ENCODE measurements at places on chromosomes 12 and 14. TPM values are rescaled to one million over a fixed set of nuclear protein-coding genes. Genes with fewer than 3 reads are reported as not detected.

Gene ABHD12B
- 3.0 TPM for polyA plus RNA-seq

Gene UBE2N
- polyA plus RNA-seq, result 368 TPM

Gene LRFN5
- polyA plus RNA-seq, result 2.4 TPM

Gene FITM1
- polyA plus RNA-seq, result 3.7 TPM

Gene FBXO34
- 62.1 TPM for polyA plus RNA-seq

Gene RNU4-1
- polyA plus RNA-seq, result not detected

Gene SCN8A
- 4.8 TPM for polyA plus RNA-seq

Gene MYH6
- polyA plus RNA-seq, result 0.44 TPM

Gene RDH11
- polyA plus RNA-seq, result 63.2 TPM

DNA sequence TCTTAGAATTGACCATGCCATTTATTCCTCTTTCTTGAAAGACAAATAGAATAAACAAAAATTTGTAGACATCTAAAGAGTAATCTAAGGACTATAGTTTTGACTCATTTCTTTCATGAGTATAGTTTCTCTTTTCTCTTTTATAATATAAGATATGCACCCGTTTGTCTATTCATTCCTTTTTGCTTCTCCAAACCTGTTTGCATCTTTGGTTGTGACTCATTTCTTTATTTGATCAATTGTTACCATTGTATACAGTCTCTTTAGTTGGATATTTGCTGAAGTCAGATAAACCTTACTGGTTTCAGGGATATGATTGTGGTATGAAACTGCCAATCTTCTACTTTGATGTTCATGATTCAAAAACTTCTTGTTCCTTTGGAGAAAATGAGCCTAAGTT lies 268.7 kb downstream of the FBXL14 start:
- H3K4me1 ChIP-seq, result no peaks in the 10 kb centered on the region
- H3K4me3 ChIP-seq, result no peak overlapping the region
- no peak overlapping the region for H3K27ac ChIP-seq
- no peaks in the 10 kb centered on the region for H3K36me3 ChIP-seq
- DNase-seq, result no peak

DNA sequence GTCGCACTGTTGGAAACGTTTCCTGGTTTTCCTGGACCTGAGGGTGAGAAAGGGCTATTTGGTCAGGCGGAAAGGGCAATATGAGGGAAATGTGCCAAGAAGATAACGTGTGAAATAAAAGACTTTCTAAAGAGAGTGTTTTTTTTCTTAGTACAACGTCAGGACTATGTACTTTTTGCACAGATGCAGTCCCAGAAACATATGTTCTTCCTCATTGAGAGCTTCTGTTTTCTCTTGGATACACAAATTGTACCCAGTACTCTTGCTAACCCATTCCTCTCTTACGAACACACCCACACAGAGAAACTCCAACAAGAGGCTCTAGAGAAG lies 669 bp upstream of the PKP2 start:
- H3K36me3 ChIP-seq, result no peaks in the 10 kb centered on the region
- peaks cover 13% of the 10 kb centered on the region for H3K4me1 ChIP-seq
- H3K4me3 ChIP-seq, result peak overlapping the region; percentile 75
- no peaks in the 10 kb centered on the region for H3K27me3 ChIP-seq
- no peak for DNase-seq
- H3K27ac ChIP-seq, result peak overlapping the region; percentile 65

GRCh38 chr12:38934686-38935085 lies 29.3 kb upstream of the CPNE8 start:
- H3K36me3 ChIP-seq, result no peaks in the 10 kb centered on the region
- no peak overlapping the region for H3K27ac ChIP-seq
- H3K4me3 ChIP-seq, result no peak overlapping the region
- DNase-seq, result no peak
- no peaks in the 10 kb centered on the region for H3K4me1 ChIP-seq

GRCh38 chr12:124109760-124110159 lies 136.7 kb downstream of the ZNF664 start:
- H3K36me3 ChIP-seq, result no peaks in the 10 kb centered on the region
- H3K27ac ChIP-seq, result no peak overlapping the region
- DNase-seq, result peak; percentile 69
- H3K4me1 ChIP-seq, result no peaks in the 10 kb centered on the region

- H3K4me1 ChIP-seq, result peaks cover 9% of the 10 kb centered on the region
- no peak overlapping the region for H3K27ac ChIP-seq
- H3K4me3 ChIP-seq, result no peak overlapping the region
- peak; percentile 33 for DNase-seq
- no peaks in the 10 kb centered on the region for H3K36me3 ChIP-seq
Observed at GRCh38 chr14:52333823-52334657, 19.9 kb downstream of the PTGER2 start.

DNA sequence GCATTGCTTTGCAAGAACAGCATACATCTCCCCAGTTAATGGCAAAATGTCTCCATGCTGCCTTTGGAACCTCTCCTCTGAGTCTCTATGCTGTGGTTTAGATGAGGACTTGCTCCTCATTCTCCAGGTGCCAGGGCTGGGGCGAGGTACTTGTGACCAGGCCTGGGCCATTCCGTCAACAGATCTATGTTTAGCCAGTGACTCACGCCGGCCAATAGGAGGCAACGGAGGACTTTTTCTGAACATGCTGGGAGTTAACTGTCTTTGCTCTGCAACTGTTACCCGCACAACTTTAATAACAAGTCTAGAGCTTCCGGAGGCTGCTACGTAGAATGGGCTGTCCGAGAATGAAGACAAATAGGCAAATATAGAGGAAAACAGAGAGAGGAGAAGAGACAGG lies 214.2 kb downstream of the GLT1D1 start:
- no peaks in the 10 kb centered on the region for H3K27me3 ChIP-seq
- no peaks in the 10 kb centered on the region for H3K36me3 ChIP-seq
- no peak for DNase-seq
- H3K4me3 ChIP-seq, result no peak overlapping the region
- no peaks in the 10 kb centered on the region for H3K4me1 ChIP-seq
- H3K27ac ChIP-seq, result no peak overlapping the region

DNA sequence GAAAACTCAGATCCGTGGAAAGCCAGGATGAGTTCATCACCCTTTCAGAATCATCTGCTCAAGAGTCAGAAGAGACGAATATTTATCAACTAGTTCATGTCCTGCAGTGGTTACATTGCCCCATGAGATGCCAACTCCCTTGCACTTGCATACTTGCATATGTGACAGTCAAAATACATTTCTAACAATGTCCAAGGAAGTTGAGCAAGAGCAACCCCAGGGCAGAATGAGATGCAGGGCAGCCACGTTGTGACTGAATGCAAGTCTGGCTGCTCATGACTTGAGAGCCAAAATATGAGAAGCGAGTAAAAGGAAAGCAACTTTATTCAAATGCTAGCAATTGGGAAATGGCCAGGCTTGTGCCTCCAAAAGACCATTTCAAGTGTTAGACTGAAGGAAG lies 23.6 kb upstream of the UTP20 start:
- H3K4me1 ChIP-seq, result no peaks in the 10 kb centered on the region
- DNase-seq, result no peak
- H3K36me3 ChIP-seq, result no peaks in the 10 kb centered on the region
- no peak overlapping the region for H3K27ac ChIP-seq

DNA sequence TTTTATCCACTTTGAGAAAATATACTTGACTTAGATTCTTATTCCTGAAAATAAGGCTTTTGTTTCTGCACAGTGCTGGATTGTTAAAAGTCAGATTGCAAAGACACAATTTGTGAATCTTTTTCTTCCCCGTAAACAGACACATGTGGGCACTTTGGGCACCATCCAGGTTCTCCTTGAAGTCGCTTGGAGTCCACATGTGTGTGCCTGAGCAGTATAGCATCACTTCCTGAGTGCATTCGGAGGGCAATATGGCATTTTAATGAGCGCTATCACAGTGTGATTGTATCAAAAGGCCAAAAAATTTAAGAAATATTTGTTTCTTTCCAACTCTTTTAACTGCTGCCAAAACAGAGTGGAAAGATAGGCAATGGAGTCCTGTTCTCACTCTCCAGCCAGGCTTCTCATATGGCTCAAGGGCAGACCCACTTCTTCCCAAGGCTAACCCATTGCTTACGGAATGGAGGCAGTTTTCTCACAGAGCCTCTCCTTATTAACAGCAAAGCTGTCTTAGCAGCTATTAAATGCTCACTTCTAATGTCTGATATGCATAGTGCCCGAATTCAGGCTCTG lies 397.1 kb downstream of the EGLN3 start:
- no peaks in the 10 kb centered on the region for H3K36me3 ChIP-seq
- no peak overlapping the region for H3K4me3 ChIP-seq
- DNase-seq, result no peak
- no peaks in the 10 kb centered on the region for H3K4me1 ChIP-seq
- no peaks in the 10 kb centered on the region for H3K27me3 ChIP-seq

DNA sequence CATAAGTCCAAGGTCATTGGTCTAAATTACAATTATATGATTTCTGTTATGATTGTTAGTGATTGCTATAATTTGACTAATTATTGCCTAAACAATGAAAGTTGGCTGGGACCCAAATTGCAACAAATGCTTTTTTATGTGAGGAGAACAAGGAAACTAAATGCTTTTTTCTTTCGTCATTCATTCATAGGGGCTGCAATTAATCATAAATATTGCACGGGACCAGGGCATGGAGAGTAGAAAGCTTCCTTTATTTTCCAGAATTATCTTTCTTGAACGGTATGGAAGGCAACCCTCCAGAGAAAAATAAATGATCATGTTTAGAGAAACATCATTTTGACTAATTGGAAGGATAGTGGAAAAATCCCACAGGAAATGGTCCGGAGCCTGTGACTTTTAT lies 32.6 kb upstream of the ARHGAP5 start:
- no peak overlapping the region for H3K4me3 ChIP-seq
- no peaks in the 10 kb centered on the region for H3K36me3 ChIP-seq
- H3K27me3 ChIP-seq, result no peaks in the 10 kb centered on the region
- no peaks in the 10 kb centered on the region for H3K4me1 ChIP-seq
- no peak overlapping the region for H3K27ac ChIP-seq

DNA sequence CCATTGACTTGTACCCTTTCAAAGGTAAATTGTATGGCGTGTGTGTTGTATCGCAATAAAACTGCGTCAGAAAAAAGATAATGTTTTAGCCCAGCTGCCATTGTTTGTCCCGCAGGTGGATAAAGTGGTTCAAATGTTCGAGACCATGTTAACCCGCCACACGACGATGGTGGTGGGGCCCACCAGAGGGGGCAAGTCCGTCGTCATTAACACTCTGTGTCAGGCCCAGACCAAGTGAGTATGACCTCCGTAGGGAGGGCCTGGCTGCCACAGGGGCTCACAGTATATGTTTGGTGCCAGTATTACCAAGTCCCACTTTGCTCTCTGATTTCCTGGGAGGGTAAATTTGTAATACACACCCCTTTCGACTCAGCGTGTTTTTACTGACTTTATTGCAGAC lies 96.9 kb downstream of the DNAH10 start:
- no peaks in the 10 kb centered on the region for H3K4me1 ChIP-seq
- H3K4me3 ChIP-seq, result no peak overlapping the region

DNA sequence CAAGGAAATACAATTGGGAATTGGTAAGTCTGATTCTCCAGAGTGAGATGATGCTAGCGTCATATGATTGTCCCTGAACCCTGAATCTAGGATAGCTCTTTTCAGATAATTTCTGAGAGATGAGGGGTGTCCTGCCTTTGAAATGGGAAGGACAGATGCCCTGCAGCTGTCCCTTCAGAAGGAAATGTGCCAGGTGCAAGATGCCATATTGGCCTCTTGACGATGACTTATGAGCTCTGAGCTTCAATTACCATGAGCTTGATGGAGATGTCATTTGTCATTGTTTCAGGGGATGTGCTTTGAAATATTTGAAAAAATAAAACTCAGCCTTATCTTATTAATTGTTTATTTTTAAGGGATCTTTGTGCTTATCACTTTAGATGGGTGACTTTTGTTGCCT lies 185.1 kb downstream of the DACT1 start:
- H3K27ac ChIP-seq, result no peak overlapping the region
- no peaks in the 10 kb centered on the region for H3K27me3 ChIP-seq
- H3K4me3 ChIP-seq, result no peak overlapping the region
- DNase-seq, result no peak

- H3K4me1 ChIP-seq, result no peaks in the 10 kb centered on the region
- no peaks in the 10 kb centered on the region for H3K27me3 ChIP-seq
- H3K27ac ChIP-seq, result no peak overlapping the region
- no peak overlapping the region for H3K4me3 ChIP-seq
- DNase-seq, result no peak
Observed at GRCh38 chr12:39392154-39392925, 50.6 kb downstream of the KIF21A start.

- H3K4me3 ChIP-seq, result no peak overlapping the region
- peaks cover 6% of the 10 kb centered on the region for H3K4me1 ChIP-seq
- H3K27me3 ChIP-seq, result no peaks in the 10 kb centered on the region
Observed at GRCh38 chr12:104738331-104738730, 219.8 kb downstream of the SLC41A2 start.

GRCh38 chr12:69655616-69656340 lies 43.3 kb downstream of the BEST3 start:
- no peak for DNase-seq
- H3K27me3 ChIP-seq, result no peaks in the 10 kb centered on the region
- no peak overlapping the region for H3K4me3 ChIP-seq
- no peaks in the 10 kb centered on the region for H3K4me1 ChIP-seq
- H3K36me3 ChIP-seq, result no peaks in the 10 kb centered on the region
- H3K27ac ChIP-seq, result no peak overlapping the region

DNA sequence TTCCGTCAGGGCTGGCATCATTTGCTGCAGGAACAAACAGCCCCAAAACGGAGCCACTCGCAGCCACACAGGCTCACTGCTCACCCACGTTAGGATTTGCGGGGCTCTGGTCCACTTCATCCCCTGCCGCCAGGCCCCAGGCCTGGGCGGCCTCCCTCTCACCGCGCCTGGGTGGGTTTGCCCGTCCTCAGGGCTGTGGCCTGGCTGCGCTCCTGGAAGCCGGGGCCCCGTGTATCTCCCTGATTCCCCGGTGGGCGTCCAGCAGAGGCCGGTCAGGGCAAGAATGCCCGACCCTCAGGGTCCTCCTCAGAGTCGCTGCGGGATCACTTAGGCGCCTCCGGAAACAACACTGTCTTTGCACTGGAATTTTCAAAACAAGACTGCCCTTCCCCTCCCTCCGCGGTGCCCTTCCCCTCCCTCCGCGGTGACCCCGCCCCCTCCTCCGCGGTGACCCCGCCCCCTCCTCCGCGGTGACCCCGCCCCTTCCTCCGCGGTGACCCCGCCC lies 15.7 kb upstream of the FBRSL1 start:
- no peaks in the 10 kb centered on the region for H3K27me3 ChIP-seq
- H3K27ac ChIP-seq, result no peak overlapping the region
- H3K36me3 ChIP-seq, result no peaks in the 10 kb centered on the region
- peak overlapping the region; percentile 43 for H3K4me3 ChIP-seq

GRCh38 chr14:104393199-104393897 lies 186.2 kb upstream of the C14orf180 start:
- H3K4me3 ChIP-seq, result no peak overlapping the region
- H3K27me3 ChIP-seq, result no peaks in the 10 kb centered on the region
- peak; percentile 19 for DNase-seq

- H3K27ac ChIP-seq, result no peak overlapping the region
- H3K4me3 ChIP-seq, result no peak overlapping the region
- H3K36me3 ChIP-seq, result no peaks in the 10 kb centered on the region
Observed at GRCh38 chr12:112963227-112963861, 15.0 kb upstream of the OAS2 start.

- H3K4me1 ChIP-seq, result peaks cover 16% of the 10 kb centered on the region
- peak; percentile 93 for DNase-seq
- H3K4me3 ChIP-seq, result peak within 1 kb of the TSS; percentile 44
- H3K27ac ChIP-seq, result peak within 1 kb of the TSS; percentile 80
Observed at GRCh38 chr14:24367514-24368211, at the start of gene NFATC4. Gene NFATC4 (plus strand): TSS chr14:24368184. CDS start chr14:24368341, 157 bp downstream.

- no peaks in the 10 kb centered on the region for H3K36me3 ChIP-seq
- H3K27ac ChIP-seq, result no peak overlapping the region
- no peaks in the 10 kb centered on the region for H3K27me3 ChIP-seq
- H3K4me3 ChIP-seq, result peak overlapping the region; percentile 1
Observed at GRCh38 chr12:3454780-3455179, 36.2 kb upstream of the PRMT8 start.

- H3K4me1 ChIP-seq, result peaks cover 3% of the 10 kb centered on the region
- peak; percentile 36 for DNase-seq
- no peaks in the 10 kb centered on the region for H3K36me3 ChIP-seq
- H3K4me3 ChIP-seq, result no peak overlapping the region
Observed at GRCh38 chr14:61653507-61653906, 41.8 kb upstream of the HIF1A start.
